ENCODE measurements at places on chromosomes 6 and 20.

- no peak for DNase-seq
- no peaks in the 10 kb centered on the region for H3K4me1 ChIP-seq
- H3K4me3 ChIP-seq, result no peak overlapping the region
- H3K27me3 ChIP-seq, result no peaks in the 10 kb centered on the region
Measured at GRCh38 chr20:43855803-43856202, 58.8 kb upstream of the TOX2 start.

GRCh38 chr6:14861491-14861943 lies 384.4 kb upstream of the JARID2 start:
- H3K36me3 ChIP-seq, result no peaks in the 10 kb centered on the region
- no peaks in the 10 kb centered on the region for H3K4me1 ChIP-seq
- no peaks in the 10 kb centered on the region for H3K27me3 ChIP-seq
- no peak overlapping the region for H3K27ac ChIP-seq
- no peak overlapping the region for H3K4me3 ChIP-seq
- DNase-seq, result no peak

DNA sequence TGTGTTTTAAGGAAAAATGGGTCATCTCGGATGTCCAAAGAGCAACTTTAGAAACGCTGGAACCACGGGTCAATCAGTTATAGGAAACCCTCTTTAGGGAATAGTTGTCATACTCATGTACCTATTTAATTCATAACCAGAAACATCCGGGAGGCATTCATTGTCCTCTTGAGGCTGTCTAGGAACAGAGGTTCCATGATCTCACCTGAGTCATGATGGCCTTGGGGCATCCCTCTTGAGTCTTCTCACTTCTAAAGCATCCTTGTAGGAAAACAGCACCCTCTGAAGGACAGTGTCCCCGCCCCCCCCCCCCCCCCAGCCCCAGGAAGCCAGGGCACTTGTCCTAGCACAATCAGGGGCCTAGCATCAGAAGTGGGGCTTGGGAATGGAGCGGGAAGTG lies 46.3 kb upstream of the CDH4 start:
- H3K4me3 ChIP-seq, result no peak overlapping the region
- H3K36me3 ChIP-seq, result no peaks in the 10 kb centered on the region
- no peak overlapping the region for H3K27ac ChIP-seq
- no peaks in the 10 kb centered on the region for H3K4me1 ChIP-seq
- no peak for DNase-seq

- H3K27me3 ChIP-seq, result no peaks in the 10 kb centered on the region
- no peak overlapping the region for H3K27ac ChIP-seq
- no peak for DNase-seq
- H3K4me3 ChIP-seq, result no peak overlapping the region
- H3K36me3 ChIP-seq, result peaks cover 6% of the 10 kb centered on the region
- H3K4me1 ChIP-seq, result no peaks in the 10 kb centered on the region
Measured at GRCh38 chr6:35831257-35832007, 26.3 kb downstream of the LHFPL5 start.

- H3K36me3 ChIP-seq, result no peaks in the 10 kb centered on the region
- H3K27me3 ChIP-seq, result no peaks in the 10 kb centered on the region
- no peaks in the 10 kb centered on the region for H3K4me1 ChIP-seq
- H3K27ac ChIP-seq, result no peak overlapping the region
- no peak for DNase-seq
Measured at GRCh38 chr6:63947792-63948529, 312.4 kb downstream of the PHF3 start.

GRCh38 chr6:31826793-31827285 lies 699 bp upstream of the HSPA1B start:
- H3K4me1 ChIP-seq, result peaks cover 50% of the 10 kb centered on the region
- H3K27ac ChIP-seq, result peak overlapping the region; percentile 99
- no peaks in the 10 kb centered on the region for H3K27me3 ChIP-seq

DNA sequence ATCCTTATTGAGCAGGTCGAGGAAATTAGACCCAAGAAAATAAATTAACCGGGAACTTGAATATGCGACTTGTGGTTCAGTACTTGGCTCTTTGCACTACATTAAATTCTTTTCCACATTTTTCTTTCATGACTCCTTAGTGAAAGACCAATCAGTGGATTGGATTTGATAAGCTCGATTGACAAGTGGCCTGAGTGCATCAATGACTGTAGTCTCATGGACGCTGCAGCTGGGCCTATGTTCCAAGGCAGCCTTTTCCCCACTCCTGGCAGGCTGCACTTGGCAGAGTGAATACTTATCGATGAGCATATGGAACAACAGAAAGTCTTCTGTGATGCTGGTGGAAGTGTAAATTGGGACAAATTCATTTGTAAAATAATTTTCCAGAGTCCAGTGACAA lies 210.8 kb upstream of the EXOC2 start:
- no peaks in the 10 kb centered on the region for H3K4me1 ChIP-seq
- no peak overlapping the region for H3K4me3 ChIP-seq
- no peaks in the 10 kb centered on the region for H3K27me3 ChIP-seq
- no peak overlapping the region for H3K27ac ChIP-seq

GRCh38 chr6:97064578-97064977 lies 140.1 kb downstream of the KLHL32 start:
- no peak for DNase-seq
- no peaks in the 10 kb centered on the region for H3K4me1 ChIP-seq
- no peaks in the 10 kb centered on the region for H3K27me3 ChIP-seq

DNA sequence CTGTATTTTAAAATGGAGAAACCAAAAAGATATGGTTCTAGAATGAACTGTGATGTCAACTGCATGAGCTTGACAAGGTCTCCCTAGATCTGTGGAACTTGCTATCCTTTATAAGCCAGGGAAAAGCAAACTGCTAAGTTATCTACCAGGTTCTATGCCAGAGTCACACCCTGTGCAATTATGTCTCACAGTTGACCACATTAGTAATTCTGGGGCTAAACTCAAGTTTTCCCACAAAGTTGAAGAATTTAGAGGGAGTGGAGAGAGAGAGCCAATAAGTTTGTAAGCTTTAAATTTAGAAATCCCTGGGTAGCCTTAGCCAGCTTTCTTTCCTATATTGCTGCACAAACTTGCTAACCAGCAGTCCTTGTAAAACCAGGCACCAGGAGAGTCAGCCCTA lies 407.0 kb upstream of the SASH1 start:
- no peaks in the 10 kb centered on the region for H3K27me3 ChIP-seq
- no peak for DNase-seq
- H3K36me3 ChIP-seq, result no peaks in the 10 kb centered on the region
- no peak overlapping the region for H3K4me3 ChIP-seq
- no peaks in the 10 kb centered on the region for H3K4me1 ChIP-seq

DNA sequence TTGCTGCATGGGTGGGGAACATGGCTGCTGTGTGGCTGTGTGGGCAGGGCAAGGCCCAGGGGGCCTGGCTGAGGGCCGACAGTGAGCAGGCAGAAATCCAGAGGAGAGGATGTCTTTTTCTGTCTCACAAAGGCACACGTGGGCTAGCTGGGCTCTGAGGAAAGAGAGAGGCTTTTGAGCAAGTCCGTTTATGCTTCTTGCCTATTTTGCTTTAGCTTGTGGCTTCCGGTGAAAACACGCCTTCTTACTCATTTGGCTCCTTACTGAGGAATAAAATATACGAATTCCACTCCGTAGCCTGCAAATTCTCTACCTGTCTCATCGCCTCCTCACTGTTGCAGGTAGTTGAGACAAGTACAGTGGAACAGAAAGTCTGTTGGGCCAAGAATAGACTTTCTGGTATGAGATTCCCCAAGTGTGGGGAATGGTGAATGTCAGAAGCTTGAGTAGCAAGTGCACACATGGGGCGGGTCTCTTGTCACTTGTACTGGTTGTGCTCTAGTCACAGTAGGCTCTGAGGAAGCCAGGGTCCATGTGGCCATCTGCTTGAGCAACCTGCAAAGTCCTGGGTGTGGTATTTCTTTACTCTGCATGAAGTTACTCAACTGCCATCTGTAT lies 28.4 kb downstream of the WRNIP1 start:
- H3K36me3 ChIP-seq, result no peaks in the 10 kb centered on the region
- no peak for DNase-seq
- no peak overlapping the region for H3K27ac ChIP-seq
- H3K4me3 ChIP-seq, result no peak overlapping the region

- H3K4me1 ChIP-seq, result no peaks in the 10 kb centered on the region
- no peak overlapping the region for H3K27ac ChIP-seq
- no peaks in the 10 kb centered on the region for H3K36me3 ChIP-seq
- no peak for DNase-seq
- no peaks in the 10 kb centered on the region for H3K27me3 ChIP-seq
Measured at GRCh38 chr6:100775667-100776066, 105.5 kb downstream of the ASCC3 start.

DNA sequence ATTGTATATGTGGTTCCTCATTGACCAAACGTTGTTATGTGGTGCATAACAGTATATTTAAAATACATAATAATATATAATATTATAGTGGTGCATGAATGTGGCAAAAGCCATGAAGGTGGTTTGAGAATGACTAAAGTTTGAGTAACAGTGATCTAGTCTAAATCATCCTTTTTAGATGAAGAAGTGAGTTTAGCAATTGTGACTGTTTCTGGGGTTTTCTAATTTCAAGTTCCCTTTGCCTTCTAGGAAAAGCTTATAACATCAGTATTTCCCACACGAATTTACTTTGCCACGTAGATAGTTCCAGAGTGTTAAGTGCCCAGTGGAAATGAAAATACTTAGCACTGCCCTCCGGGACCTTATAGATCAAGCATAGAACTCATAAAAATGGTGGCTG lies 40.9 kb downstream of the ARFGEF2 start:
- H3K27me3 ChIP-seq, result no peaks in the 10 kb centered on the region
- peaks cover 14% of the 10 kb centered on the region for H3K36me3 ChIP-seq
- H3K4me1 ChIP-seq, result peaks cover 8% of the 10 kb centered on the region
- H3K27ac ChIP-seq, result peak overlapping the region; percentile 78

- DNase-seq, result no peak
- no peaks in the 10 kb centered on the region for H3K27me3 ChIP-seq
- no peaks in the 10 kb centered on the region for H3K36me3 ChIP-seq
- H3K4me1 ChIP-seq, result no peaks in the 10 kb centered on the region
- H3K4me3 ChIP-seq, result no peak overlapping the region
- no peak overlapping the region for H3K27ac ChIP-seq
Measured at GRCh38 chr6:89139509-89140346, 6.1 kb upstream of the PM20D2 start.

GRCh38 chr6:88539295-88539764 lies 373.2 kb upstream of the CNR1 start:
- H3K36me3 ChIP-seq, result no peaks in the 10 kb centered on the region
- no peaks in the 10 kb centered on the region for H3K27me3 ChIP-seq
- no peaks in the 10 kb centered on the region for H3K4me1 ChIP-seq
- no peak for DNase-seq

DNA sequence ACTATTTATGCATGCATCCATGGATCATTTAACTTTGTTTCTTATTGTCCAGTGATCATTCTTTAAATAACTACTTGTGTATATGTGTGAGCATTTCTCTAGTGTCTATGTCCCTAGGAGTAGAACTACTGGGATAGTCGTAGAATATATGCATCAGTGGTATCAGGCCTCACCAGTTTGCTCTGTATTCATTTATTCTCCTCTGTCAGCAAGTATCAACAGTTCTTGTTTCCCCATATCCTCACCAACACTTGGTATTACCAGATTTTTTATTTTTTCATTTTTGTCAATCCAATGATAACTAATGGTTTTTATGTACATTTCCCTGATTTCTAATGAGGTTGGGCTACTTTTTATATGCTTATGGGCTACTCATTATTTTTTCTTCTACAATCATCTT lies 27.9 kb downstream of the CTNNBL1 start:
- H3K4me3 ChIP-seq, result no peak overlapping the region
- no peak for DNase-seq
- no peaks in the 10 kb centered on the region for H3K27me3 ChIP-seq
- H3K4me1 ChIP-seq, result no peaks in the 10 kb centered on the region
- H3K27ac ChIP-seq, result no peak overlapping the region

DNA sequence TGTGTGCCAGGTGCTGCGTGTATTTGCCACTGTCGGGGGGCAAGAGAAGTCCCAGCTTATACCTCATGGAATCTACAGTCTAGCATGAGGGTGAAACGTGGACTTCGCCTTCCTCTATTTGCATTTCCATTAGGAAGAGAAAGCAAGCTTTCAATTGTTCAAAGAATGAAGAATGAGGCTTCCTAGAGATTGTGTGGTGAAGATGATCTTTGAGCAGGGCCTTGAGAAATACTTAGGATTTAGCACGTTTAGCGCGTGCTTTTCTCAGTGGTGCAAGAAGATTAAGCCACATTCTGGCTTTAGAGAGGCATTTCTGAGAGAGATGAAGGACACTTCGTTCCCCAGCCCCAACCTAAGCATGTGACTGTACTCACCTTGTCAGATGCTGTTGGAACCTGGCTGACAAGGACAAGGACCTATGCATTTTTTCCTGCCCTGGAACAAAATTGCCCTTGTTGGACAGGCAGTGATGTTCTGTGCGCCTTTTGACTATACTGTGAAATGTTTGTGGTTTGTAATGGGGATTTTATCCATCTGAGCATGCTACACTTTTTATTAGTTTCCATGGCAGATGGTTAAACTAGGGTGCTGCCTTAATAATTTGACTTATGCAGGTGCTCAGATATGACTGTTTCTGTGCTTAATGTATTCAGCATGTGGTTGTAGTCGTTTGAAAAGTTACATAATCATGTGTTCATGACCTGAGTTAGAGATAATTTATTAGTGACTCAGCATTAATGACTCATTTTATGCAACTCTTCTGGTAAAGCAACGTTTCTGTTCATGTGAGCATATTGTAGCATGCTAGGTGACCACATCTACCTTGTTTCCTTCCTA lies 10.7 kb downstream of the TULP4 start:
- no peaks in the 10 kb centered on the region for H3K27me3 ChIP-seq
- H3K4me3 ChIP-seq, result no peak overlapping the region
- DNase-seq, result no peak
- H3K4me1 ChIP-seq, result peaks cover 25% of the 10 kb centered on the region
- no peak overlapping the region for H3K27ac ChIP-seq
